ENCODE measurements at places on chromosomes 5 and 9. TPM values are rescaled to one million over a fixed set of nuclear protein-coding genes. Genes with fewer than 3 reads are reported as not detected.
A peak's percentile ranks its signal among the peaks of the same experiment; 100 is the strongest.

DNA sequence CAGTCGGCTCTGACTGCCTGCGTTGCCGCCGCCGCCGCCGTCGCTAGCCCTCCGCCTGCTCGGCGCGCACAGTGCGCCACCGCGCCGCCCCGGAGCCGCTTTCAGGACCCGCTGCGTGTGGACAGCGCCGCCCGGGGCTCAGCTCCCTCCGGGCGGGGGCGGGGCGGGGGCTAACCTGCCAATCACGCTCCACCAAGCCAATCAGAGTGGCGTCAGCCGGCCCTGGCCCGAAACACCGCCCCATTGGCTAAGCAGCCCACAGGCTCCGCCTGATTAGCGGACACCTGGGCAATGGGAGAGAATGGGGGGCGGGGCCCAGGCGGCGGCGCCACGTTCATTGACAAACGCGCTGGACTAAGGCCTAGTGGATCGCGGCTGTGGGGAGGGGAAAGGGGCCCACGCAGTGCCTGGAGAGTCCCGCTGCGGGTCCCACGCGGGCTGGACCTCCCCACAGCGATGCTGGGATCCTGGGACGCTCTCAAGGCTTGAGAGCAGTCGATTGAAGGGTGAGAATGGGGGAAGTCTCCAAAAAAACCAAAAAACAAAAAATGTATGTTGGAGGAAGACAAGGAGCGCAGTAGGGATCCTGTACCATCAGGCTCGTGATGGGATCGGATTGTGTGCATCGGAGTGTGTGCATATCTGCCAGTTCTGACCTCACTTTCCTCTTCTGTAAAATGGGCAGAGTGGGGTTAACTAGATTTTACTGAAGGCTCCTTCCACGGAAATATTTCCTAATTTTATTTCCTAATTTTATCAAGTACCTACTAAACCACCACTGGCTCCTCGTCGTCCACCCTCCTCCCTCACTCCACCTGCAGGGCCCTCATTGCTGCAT, 6.3 kb downstream of the PAX5 start:
- DNase-seq: peak; percentile 92

DNA sequence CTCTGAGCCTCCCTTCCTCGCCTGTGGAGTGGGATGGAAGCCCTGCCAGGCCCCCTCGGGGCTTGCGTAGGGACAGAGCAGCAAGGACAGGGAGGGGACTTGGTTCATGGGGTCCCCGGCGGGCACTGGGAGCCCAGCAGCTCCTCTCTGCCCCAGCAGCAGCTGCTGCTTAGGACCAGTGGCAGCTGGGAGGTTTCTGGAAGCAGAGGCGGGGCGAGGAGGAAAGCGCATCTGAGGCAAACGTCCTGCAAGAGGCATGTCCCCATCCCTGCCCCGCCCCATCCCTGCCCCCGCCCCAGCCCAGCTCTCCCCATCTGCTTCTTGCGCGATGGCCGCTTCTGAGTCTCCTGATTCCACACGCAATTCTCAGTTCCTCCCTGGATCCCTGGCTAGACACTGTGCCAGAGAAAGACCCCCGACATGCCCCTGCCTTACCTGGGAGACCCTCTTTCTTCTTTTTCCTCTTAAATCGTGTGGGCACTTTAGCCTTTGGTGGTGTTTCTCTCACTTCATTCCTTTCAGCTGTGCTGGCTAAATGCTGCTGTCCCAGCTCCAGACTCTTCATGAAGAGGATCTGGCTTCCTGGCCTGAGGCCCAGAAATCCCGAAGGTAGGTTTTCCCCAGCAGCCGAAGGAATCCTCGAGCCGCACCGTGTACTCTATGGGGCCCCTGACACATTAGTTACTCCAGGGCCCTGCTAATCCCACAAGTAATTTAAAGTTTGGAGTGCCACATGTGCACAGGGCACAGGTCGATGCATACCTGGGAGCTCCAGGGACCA, 4.4 kb upstream of the OR2S2 start:
- no peak for DNase-seq

The FOCAD gene
- 40.7 TPM for total RNA-seq

The CENPK gene
- total RNA-seq: 21.4 TPM

DNA sequence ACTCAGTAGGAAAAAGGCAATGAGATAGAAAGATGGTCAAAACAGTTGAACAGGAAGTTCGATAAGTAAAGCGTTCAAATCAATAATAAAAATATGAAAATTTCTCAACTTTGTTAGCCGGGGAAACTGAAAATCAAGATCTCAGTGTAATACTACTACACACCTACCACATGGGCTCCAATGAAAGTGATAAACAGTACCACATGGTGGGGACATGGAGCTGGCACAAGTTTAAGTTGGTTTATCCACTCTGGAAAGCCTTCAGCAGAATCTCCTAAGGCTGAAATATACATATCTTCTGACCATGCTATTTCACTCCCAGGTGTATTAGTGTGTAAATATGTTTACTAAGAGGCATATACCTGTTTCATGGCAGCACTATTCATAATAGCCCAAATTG, 126.8 kb downstream of the NXNL2 start:
- DNase-seq: no peak

DNA sequence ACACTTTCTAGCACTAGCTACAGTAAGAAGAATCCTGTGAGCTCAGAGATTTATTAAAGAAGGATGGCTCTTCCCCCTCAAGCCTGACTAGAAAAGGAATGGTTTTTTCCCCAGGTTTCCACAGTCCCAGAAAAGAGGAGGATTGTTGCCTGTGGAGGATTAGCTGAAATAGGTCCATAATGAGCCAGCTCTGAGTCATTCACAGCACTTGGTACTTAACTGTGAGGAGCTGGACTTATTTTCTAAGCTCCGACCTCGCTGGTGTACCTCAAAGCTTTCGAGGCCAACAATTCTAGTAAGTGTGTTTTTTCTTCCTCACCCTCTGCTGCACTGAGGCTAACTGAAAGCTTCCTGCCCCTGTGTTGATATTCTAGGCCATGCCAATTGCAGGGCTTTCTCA, 222.5 kb upstream of the IL12B start:
- no peak for DNase-seq

DNA sequence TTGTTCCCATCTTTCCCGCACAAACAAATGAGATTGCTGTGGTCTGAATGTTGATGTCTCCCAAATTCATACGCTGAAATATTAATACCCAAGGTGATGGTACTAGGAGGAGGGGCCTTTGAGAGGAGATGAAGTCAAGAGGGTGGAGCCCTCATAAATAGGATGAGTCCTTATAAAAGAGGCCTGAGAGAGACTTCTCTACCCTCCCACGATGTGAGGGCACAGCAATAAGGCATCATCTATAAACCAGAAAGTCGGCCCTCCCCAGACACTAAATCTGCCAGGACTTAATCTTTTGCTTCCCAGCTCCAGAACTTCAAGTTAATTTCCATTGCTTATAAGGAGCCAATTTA, 170.4 kb downstream of the CTNND2 start:
- DNase-seq: no peak

DNA sequence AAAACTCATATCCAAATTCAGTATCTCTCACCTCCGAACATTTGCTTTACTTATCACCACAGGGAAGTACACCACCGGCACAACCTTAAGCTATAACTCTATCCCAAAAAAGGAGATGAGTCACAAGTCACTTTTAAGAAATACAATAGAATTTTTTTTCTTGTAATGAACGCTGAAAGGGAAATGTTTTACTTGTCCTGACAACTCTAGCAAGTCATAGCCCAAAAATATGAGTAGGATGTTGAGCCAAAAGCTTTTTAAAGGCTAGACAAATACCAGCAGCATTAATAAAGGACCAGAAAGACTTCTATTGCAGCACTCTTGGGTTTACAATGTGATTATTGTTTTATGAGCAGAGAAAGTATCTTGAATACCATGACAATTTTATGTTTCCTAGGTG, 147.3 kb upstream of the FST start:
- DNase-seq: no peak

DNA sequence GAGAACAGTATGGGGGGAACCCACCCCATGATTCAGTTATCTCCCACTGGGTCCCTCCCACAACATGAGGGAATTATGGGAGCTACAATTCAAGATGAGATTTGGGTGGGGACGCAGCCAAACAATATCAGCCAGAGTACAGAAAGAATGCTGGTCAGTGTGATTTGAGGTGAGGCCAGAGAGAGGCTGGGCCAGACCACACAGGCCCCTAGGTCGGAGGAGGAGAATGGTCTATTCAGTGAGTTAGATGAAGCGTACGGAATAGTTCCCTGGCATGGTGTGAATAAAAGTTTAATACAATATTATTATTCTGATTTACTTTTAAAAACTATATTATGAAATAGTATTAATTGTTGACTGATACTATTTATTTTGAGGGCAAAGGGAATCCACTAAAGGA, 39.7 kb downstream of the PCSK5 start:
- no peak for DNase-seq

GRCh38 chr9:115121181-115121580, 3.2 kb upstream of the TNC start:
- DNase-seq: no peak

The WNK2 gene
- total RNA-seq: 24.4 TPM

- no peak for DNase-seq
These were observed 6.5 kb upstream of the GFRA3 start for GRCh38 chr5:138280915-138281314.

- DNase-seq: no peak
These were observed 726 bp upstream of the PSMB7 start for GRCh38 chr9:124415852-124416484.

DNA sequence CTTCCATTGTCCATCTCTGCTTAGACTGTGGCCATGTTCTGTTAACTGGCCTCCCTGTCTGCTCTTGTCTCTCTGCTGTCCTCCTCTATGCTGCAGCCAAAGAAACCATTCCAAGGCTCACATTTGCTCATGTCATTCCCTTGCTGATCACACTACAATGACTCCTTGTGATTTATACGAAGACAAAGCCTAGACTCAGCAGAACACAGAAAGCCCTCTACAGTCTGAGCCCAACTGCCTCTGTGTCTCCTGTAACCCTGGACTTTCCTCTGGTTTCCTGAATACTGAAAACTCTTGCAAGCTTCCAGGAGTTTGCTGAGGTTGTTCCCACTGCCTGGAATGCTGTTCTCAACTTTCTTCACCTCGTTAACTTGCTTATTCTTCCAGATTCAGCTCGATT, 191.8 kb downstream of the TMEM38B start:
- no peak for DNase-seq

GRCh38 chr9:4226331-4227250, 73.3 kb downstream of the GLIS3 start:
- no peak for DNase-seq

The STC2 gene
- total RNA-seq: 97.3 TPM

DNA sequence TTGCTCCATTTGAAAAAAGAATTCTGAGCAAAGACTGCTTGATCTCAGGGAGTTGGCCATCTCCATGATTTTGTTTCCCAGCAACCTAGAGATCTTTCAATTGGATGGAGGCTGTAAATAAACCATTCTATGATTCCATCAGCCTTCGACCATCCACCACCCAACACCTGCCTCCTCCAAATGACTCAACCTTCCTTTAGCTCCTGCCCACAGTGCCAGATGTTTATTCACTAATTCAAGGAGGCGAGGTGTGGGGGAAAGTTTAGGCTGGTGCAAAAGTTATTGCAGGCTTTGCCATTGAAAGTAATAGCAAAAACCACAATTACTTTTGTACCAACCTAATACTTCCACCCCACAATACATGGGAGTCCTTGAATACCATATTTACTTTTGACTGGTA, 327.5 kb downstream of the CAAP1 start:
- no peak for DNase-seq

GRCh38 chr5:154850255-154851062, at the start of gene FAXDC2:
FAXDC2 (minus strand) TSS chr5:154850603; CDS start chr5:154838178, 12,425 bp downstream.
- DNase-seq: no peak

DNA sequence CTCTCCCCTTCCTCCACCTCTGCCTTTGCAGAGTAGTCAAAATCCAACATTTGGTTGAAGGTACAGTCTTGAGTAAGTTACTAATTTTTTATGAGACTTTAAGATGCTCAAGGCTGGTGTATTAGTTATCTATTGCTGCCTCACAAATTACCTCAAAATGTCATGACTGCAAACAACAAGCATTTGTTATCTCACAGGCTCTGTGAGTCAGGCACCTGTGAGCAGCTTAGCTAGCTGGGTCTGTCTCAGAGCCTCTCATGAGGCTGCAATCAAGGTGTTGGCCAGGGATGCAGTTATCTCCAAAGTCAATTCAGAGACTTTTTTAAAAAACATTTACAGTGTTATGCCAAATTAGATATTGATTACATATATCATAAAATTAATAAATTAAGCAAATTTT, 371.3 kb upstream of the RGMB start:
- DNase-seq: no peak
